ENCODE measurements at places on chromosomes 4 and X. TPM values are rescaled to one million over a fixed set of nuclear protein-coding genes. Genes with fewer than 3 reads are reported as not detected.

DNA sequence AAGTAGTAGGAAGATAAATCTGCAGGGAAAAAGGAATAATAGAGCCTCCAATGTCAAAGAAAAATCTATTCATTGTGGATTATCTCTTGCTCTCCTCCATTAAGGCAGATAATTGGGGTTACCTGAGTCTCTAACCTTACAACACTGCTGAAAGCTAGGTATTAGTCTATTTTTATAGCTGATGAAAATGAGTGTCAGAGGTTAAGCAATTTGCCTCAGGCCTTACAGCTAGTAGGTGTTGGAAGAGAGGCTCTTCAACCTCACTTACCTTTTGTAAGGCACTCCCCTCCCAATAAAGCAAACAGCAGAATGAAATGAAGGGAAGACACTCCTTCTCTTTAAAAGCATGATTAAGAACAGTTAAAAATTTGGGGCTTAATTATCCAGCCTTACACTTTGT lies 45.4 kb upstream of the GAB1 start:
- no peak for DNase-seq

RASGEF1B gene
- 3.5 TPM for total RNA-seq

DNA sequence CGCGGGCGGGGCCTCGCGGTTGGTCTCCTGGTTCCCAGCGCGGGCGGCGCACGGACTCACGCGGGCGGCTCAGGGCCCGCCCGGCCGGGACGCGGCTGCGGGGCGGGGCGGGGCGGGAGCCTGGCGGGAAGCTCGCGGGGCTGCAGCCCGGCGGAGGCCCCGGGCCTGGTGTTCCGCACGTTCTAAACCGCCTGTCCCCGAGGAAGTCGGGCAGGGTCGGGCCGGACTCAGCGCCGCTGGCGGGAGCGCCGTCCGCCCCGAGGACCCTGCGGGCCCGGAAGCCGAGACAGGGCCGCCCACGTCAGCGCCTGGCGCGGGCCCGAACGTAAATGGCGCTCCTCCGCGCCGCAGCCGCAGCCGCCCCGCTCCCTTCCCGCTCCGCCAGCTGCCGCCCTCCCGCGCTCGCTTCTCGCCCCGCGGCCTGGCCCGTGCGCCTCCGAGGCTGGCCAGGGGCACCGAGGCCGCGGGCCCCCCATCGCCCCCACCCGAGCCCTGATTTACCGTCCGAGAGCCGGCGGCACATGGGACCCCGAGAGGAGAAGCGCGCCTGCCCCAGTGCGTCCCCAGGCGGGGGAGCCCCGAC lies 309 bp upstream of the CTBP1 start:
- DNase-seq, result peak; percentile 85

BMPR1B gene
- total RNA-seq, result 0.03 TPM

DNA sequence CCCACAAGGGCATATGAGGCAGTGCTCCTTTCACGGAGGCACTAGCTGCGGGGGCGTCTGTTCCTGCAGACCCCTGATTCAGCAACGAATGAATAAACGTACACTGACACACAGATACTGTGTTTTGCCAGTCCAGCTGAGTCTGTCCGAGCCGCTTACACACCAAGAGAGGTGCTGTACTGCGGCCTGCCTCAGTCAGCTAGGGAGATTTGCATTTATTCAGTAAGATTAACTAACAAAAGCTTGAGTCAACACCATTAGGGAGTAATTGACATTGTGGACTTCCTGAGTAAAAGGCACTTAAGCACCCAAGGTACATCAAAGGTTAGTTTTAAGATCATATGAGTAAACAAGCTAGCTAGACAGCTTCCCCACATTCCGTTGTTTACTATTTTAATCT lies 31.0 kb upstream of the BEX4 start:
- no peak for DNase-seq

C4orf54 gene
- not detected for total RNA-seq

- DNase-seq, result no peak
These were observed 5.5 kb upstream of the PAK3 start for GRCh38 chrX:111090458-111090857.

DNA sequence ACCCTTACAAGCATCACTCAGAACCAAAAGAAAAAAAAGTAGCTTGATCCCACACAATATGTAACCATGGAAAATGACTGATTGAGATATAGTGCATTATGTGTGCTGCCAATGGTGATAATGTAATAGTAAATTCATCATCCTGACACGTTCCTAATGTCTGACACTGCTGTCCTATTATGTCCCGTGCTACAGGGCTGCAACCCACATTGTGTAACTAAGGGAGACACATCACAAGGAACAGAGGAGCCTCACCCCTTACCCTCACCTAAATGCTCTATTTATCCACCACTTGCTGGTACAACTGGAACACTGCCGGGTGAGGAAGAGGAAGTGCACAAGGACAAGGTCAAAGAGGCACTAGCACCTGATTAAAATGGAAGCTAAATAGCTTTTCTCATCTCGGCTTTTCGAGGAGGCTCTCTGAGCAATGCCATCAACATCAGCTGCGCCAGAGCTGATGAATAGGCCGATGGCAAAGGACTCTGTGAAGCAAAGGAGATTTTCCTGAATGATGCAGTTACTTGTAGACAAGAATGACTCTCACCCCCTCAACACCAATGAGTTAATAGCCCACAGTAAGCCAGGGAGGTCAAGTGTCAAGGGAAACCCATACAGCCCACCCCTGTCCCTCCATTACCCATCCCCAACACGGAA lies 181.6 kb downstream of the HNRNPD start:
- DNase-seq, result no peak

DNA sequence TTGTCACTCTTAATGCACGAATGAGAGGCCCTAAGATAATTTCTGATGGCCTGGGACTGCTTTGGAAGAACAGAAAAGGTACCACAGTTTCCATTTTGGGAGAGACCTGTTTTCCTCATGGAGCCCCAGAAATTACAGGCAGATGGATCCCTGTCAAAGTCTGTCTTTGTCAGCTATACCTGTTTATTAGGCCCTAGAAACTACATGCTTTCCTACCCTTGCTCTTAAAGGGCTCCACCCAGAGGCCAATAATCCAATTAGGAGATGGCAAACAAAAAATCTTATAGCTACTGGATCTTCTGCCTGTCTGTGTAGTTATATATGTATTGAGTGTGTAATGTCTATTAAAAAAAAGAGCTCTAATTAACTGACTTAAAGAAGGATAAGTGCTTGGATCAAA lies 141.3 kb downstream of the NR3C2 start:
- DNase-seq, result no peak

- no peak for DNase-seq
These were observed 13.5 kb downstream of the ASB11 start for GRCh38 chrX:15301924-15302323.

DNA sequence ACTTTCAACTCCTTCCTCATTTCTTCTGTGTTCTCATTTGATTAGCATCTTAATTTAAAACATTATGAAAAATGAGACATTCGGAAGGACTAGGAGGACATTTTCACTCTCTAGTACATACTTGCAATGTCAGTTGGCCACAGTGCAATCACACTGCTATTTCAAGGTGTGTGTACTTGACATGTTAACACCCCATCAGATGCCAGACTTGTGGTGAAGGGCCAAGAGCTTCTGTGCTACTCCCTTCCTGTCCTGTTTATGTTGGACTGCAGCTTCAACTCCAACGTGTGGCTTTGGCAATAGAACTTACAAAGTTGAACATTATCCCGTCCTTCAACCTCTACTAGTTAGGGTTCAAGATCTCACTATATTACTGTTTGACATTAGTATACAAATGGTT lies 221.0 kb downstream of the PALLD start:
- DNase-seq, result no peak

PDE6B gene
- total RNA-seq, result not detected

DNA sequence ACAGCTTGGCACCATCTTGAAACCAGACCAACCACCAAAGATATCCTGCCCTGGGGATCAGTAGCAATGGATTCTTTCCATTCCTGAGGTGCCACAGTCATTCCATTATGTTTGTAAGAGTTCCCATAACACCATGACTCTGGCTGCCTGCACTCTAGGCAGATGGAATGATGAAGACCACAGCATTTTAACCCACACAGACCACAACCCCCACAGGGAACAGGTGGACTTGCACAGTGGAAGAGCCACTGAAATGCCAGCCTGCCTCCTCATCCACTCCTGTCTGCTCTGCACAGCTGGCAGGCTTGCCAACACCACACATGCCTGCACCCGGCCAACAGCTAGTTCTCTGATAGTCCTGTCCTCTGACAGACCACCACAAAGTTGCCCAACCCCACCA lies 2362.2 kb upstream of the AGA start:
- no peak for DNase-seq

VEGFC gene
- total RNA-seq, result not detected

GRCh38 chrX:68696267-68696990 lies 49.0 kb downstream of the STARD8 start:
- no peak for DNase-seq

SMR3B gene
- not detected for total RNA-seq

DNA sequence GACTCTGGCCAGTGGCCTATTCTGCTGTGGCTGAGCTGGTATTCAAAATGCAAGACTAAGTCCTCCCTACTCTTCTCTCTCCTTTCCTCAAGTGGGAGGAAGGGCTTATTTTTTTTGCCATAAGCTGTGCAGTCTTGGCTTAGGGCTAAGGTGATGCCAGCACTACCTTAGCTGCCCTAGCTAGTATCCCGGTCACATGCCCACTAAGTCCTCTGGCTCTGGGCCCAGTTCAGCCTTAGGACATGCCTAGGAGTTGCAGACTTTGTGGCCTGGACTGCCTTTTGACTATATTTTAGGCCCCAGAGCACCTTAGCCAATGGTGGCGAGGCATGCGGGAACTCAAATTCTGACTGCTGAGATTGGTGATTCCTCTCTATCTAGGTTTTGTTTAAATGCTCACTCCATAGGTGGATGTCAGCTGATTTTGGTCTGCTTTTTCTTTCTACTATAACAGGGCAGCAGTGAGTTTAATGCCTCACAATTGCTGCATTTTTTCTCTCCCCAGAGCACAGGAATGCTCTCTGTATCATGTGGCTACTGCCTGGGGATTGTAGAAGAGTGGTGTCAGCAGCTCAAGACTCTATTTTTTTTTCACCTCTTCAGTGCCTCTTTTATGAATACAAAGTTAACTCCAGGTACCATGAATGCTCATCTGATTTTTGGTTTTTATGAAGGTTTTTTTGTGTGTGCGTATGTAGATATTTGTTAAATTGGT lies 472.9 kb upstream of the GRID2 start:
- DNase-seq, result no peak

GRCh38 chr4:79831701-79832514 lies 241.1 kb downstream of the ANTXR2 start:
- DNase-seq, result no peak

DNA sequence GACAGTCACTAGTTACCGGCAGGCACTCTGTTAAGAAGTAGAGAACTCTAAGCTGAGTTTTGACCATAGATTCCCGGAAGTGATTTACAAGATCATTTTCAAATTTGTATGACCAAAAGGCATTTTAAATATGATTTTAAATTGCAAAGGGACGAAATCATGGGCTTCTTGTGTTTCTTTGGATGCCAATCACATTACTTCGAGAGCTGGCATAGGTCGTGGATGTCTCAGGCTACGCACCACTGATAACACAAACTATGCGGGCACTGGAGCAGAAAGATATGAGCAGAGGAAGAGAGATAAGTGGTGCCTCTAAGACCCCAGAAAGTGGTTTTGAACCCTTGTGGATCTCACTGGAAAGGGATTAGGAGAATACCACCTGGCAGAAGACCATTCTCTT lies 294.2 kb upstream of the FTHL17 start:
- no peak for DNase-seq

DNA sequence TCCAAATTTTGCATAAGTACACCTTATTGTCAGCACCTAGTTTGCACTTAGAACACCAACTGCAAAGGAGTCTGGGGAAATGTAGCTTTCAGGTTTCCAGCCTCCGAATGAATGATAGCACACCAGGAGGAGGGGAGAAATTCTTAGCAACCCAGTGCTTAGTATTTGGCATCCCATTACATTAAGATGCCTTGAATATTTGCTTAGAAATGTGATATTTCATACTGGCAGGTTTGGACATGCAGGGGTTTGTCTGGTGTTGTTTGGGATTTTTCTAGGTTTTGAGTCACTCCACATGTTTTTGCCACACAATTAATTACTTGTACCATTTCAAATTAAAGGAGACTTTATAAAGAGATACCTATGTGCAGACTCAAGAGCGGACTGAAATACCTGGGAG lies 60.3 kb upstream of the CAMK2D start:
- DNase-seq, result no peak
